ENCODE measurements at places on chromosomes 5 and 9.

DNA sequence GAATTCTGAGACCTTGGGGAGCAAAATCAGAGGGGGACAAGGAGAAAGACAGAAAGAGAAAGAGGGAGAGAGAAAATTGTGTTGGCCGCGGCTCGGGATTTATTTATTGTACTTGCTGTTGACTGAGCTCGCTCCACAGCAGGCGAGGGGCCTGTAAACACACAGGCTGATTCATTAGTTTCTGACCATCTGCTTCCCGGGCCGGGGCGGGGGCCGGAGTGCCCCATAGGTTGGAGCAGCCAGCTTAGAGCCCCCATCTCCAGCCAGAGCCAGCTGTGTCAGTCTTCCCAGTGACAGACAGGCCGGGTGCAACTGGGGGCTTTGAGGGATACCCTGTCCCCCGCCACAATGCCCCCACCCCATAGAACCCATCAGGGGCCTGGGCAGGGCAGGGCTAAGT, 30.9 kb downstream of the NTNG2 start:
- no peak for DNase-seq

DNA sequence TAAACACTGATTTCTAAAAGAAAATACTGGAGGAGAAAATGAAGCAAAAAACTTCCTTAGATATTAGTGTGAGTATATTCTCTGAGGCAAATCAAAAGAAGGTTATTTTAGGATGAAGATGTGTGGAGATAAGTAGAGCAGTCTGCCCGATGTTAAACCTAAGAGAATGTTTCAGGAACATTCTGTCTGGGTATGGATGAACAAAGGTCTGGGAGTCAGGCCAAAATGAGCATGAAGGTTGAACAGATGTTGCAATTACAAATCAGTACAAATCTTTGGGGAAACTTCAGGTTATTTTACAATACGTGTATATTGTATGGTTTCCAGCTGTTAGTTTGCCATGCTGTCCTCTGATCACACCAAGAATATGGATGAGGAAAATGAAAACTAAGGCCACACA, 14.4 kb upstream of the CEP78 start:
- no peak for DNase-seq

DNA sequence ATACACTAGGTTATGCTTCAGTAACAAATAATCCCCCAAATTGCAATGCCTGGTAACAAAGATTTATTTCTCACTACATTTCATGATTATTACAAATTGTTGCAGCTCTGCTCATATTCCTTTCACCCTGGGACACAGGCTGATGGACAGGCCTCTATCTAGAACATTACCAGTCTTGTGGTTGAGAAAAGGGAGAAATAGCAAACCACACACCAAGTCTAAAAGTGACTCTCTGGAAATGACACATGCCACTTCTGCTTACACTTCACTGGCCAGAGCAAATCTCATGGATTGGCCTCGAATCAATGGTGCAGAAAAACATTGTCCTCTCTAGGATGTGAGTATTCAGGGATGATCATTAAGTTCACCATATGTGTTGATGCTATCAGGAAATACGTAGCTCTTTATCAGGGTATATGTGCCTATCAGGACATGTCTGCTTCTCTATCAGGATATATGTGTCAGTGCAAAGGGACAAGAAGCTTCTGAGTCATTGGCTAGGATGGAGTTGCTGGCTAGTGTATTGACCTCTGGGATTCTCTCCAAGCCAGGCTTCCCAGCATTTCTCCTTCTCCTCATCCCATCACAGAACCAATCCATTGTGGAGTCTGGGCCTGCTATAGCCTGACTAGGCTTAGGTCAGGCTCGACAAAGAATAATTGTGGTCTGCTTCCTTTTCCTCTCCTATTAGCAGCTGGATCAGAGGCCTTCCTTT, 91.1 kb upstream of the CEP78 start:
- DNase-seq, result no peak

GRCh38 chr5:427415-428087, 15.4 kb upstream of the EXOC3 start:
- no peak for DNase-seq

GRCh38 chr9:70880535-70880934, 240.9 kb downstream of the TRPM3 start:
- DNase-seq, result no peak

DNA sequence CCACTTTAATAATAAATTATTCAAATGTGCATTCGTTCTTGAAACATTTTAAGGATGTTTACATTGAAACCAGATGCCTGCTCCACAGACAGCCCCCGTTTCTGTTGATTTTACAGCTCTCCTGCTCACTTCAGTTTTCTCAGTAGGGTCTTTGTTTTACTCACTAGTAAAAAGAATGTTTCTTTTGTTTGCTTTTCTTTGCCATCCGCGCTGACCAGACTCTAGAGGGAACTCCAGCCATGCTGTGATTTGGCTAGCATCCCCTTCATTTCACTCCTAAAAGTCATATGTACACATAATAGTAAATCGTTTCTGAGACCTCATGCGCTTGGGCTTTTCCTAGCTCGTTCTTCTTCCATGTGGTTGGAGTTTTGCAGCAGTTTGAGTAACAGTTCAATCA, 28.7 kb upstream of the PALM2AKAP2 start:
- DNase-seq, result no peak

DNA sequence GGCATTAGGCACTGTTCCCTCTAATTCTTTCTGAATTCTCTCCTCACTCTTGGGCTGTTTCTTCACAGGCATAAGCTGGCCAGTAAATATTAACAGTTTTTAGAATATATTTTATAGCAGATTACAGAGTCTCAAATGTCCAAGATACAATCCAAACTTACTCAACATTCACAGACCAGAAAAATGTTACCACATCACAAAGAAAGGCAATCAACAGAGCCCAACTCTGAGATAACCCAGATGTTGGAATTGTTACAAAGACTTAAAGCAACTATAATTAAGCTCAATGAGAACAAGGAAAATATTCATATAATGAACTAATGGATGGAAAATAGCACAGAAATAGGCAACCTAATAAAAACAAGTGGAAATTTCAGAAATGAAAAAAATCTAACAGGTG, 401.1 kb upstream of the RGMB start:
- DNase-seq, result no peak

GRCh38 chr5:172887692-172888091, 53.6 kb downstream of the ERGIC1 start:
- peak; percentile 78 for DNase-seq

DNA sequence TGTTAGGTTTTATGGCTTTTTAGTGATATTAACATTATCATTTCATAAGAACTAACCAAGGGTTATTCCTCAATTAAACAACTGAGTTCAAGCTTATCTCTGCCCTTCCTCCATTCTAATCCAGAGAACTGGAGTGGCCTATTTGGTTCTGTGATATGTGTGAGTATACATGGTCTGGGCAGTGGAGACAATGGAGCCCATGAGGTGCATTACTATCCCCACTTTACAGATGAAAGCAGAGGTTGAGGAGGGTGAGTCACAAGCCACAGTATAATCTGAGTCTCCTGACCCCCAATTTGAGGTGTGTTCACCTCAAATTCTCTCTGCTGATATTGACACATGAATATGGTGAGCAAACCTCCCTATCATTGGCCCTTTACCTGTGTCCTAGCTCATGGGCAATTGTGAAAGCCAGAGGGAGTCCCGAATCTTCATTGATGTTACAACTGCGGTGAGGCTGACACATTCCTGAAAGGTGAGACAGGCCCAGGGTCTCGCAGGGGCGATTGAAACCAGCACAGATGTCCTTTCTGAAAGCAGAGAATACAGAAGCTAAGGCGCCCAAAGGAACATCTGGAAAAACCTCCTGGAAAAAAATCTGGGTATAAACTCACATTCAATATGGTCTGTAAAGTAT, 217.2 kb downstream of the TARS1 start:
- no peak for DNase-seq

DNA sequence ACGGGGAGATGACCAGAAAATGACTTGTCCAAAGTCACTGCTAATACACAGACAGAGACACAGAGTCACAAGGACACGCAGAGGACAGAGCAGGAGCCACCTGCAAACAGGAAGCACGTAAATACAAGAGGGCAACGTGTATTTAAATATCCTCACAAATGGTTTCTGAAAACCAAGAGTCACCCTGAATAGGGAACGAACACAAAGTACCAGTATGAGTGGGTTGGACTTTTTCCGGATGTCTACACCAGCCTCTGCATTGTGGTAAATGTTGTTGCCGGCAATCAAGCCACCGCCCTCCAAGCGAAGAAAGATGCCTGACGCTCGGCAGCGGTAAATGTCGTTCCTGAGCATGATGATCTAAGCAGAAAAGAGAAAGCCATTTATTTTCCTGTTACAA, 44.5 kb downstream of the FBXO10 start:
- no peak for DNase-seq

GRCh38 chr9:36332006-36332405, 68.1 kb downstream of the RNF38 start:
- DNase-seq, result no peak

- no peak for DNase-seq
Observed at GRCh38 chr5:13708432-13708831, 236.1 kb downstream of the DNAH5 start.

- DNase-seq, result no peak
Observed at GRCh38 chr5:891837-892393, 686 bp downstream of the BRD9 start.

DNA sequence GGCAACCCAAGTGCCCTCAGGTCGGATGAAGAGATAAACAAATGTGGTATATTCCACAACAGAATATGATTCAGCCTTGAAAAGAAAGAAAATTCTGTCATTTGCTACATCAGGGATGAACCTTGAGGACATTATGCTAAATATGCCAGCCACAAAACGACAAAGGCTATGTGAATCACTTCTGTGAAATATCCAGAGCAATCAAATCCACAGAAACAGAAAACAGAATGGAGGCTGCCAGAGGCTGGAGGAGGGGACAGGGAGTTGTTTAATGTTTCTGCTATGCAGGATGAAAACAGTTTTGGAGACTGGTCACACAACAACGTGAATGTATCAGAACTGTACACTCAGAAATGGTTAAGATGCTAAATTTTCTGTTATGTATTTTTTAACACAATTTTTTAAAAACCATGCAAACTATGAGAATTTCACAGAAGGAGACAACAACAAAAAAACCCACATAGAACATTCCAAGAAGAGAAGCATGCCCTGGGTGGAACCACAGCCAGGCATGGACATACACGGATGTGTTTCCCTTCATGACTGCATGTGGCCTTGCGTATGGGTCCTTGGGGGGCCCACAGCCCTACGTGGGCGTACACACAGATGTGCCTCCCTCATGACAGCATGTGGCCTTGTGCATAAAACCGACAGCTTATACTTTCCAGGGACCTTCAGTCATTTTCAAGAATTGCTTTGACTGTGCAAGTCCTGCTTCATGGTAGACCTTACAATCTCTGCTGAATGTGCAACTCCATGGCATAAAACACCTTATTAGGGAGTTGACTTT, 146.7 kb downstream of the ROR2 start:
- DNase-seq, result no peak

GRCh38 chr5:42990892-42991291, 49.2 kb downstream of the ANXA2R start:
- no peak for DNase-seq

DNA sequence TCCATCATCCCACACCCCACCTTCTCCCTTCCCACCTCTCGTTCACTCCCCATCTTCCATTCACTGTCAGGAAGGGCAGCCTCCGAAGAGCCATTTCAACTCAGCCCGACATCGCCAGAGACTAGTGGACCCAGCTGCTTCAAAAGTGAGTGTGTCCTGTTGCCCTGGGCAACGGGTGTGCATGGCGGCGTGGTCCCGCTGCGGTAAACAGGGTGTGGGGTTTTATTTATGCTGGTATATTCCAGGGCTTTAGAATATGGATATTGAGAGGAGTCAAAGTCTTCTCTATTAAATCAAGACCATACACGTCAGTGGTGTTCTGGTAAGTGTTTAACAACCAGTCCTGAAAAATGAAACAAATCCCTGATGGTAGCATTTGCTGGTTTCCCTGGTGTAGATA, 274.5 kb downstream of the MAST4 start:
- no peak for DNase-seq

GRCh38 chr9:3288686-3289085, 237.1 kb downstream of the RFX3 start:
- DNase-seq, result no peak

GRCh38 chr5:148391422-148391821, 7.7 kb downstream of the FBXO38 start:
- no peak for DNase-seq

DNA sequence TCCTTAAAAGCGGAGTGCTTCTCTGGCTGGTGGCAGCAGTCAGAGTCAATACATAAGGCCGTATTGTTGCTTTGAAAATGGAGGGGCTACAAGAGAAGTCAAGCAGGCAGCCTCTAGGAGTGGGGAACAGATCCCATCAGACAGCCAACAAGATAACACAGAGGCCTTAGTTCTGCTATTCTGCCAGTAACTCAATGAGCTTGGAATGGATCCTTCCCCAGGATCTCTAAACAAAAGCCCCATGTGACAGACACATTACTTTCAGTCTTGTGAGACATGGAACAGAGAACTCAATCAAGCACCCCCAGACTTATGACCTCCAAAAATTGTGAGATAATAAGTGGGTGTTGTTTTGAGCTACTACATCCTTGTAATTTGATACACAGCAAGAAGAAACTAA, 158.6 kb downstream of the RFX3 start:
- DNase-seq, result no peak

- no peak for DNase-seq
Observed at GRCh38 chr5:130496215-130496614, 592.0 kb downstream of the CHSY3 start.

DNA sequence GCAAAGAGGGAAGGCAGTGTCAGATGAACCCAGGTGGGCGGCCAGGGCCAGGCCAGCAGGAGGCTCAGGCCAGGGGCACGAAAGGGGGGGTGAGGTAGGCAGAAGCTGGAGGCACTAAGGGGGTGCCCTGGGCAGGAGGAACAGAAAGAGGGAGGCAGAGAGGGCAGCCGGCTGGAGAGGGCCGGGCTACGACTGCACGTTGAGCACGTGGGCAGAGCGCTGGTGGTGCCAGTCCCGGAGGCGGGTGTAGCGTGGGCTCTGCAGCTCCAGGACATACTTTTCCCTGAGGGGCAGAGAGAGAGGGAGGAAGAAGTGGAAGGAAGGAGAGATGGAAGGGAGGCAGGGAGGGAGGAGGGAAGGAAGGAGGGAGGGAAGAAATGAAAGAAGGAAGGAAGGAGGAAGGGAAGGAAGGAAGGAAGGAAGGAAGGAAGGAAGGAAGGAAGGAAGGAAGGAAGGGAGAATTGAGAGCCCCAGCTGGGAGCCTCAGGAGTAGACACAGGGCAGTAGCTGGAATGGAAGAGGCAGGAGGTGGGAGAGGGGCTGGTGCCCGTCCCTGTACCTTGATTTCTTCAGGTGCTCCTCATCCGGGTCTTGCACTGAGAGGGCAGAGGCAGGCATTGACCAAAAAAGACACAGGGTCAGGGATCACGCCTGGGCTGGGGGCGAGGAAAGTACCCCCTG, 7.0 kb downstream of the PDLIM7 start:
- DNase-seq, result no peak

DNA sequence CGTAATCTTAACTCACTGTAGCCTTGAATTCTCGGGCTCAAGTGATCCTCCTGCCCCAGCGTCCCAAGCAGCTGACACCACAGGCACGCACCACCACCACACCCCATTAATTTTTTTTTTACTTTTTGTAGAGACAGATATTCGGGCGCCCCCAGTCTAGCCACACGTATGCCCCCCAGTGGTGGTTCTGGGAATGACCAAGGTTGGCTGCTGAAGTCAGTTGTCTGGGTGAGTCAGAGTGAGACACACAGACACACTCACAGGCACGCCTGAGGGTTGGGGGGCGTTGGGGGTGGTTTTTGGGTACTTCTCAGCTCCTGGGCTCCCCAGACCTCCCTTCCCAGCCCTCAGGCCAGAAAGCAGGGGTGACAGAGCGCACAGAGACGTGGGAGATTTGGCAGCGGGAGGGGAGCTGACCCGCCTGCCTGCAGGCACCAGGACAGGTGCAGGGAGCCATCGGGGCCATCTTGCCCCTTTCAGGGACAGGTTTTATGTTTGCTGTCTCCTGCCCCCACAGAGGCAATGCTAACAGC, 4.2 kb upstream of the ENTPD8 start:
- no peak for DNase-seq
